CD4-positive, alpha-beta T cell treated with Interleukin-17A for 1 hour (primary cell): ENCODE measurements at places on chromosomes 13 and 19.

DNA sequence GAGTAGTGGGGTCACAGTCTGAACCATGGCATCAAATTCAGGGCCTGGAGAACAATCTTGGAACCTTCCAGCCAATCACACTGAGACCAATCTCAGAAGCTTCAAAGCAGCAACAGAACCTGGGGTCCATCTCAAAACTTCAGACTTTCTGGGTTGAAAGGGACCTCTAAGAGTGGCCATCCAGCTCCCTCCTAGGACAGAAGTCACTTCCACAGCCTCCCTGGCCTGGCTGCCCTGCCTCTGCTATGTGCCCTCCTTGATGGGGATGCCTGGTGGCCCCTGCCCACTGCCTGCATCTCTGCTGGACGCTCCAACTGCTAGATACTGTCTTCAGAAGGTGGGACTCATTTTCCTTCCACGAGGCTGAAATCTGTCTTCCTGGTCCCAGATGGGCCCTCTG lies 1.8 kb downstream of the TLE2 start:
- DNase-seq: no peak

- no peak for DNase-seq
Observed at GRCh38 chr13:30830638-30830965, 75.5 kb upstream of the MEDAG start.

GRCh38 chr13:102900193-102900608 lies 54.4 kb downstream of the ERCC5 start:
- no peak for DNase-seq

DNA sequence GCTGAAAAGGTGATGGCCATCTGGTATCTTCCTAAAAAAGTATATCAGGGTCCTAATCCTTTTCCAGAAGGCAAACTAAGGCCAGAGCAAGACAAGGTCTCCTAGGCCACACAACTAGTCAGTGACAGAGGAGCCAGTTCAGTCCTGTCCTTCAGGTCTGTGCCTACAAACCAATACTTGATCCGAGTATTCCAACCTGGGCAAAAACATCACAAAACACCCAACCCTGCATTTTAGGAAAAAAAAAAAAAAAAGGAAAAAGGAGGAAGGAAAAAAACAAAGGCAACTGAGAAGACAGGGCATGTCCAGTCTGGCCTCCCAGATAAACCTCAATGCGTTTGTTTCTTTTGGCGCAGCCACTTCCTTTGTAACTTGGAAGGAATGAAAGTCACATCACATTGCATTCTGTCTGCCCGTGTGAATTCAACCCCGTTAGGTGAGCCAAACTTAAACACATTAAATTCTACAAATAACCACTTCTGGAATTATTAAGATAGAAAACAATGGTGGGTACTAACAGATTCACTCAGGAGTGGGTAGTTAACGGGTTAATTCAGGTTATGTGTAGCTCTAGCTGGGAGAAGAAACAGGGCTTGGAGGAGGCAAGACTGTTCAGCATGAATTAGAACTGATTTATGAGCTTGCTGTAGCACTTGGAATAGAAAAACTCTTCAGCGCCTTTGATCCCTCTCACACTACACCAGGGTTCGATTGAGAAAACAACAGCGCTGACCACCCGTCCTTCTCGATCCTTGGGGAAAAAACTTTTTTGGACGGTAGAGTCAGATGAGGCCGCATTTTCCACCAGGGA lies 43.0 kb upstream of the HNRNPA1L2 start:
- no peak for DNase-seq

GRCh38 chr19:29143183-29143582 lies 69.8 kb downstream of the UQCRFS1 start:
- no peak for DNase-seq

DNA sequence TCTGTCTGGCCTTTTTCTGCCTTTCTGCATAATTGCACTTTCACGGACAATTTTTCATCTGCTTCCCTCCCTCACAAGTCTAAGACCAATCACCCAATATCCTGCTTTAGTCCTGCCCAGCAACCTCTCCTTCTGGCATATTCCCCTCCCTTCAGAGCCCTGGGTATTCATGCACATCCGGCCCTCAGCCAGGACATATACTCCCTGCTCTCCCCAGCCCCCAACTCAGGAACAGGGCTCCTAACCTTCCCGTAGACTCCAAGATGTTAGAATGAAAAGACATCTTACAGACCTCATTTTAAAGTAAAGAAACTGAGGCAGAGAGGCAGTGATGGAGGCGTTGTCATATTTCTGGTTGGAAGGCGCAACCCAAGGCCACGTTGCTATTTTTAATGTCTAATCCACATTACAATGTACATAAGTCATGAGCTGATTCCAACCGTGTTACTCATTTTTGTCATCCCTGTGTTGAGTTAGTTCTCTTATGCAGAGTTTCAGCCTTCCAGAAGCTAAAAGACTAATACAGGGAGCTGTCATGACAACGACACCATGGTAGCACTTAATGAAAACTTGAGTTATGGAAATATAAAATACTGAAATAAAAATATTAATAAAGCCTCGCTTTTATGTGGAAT lies 209.2 kb downstream of the TSHZ3 start:
- no peak for DNase-seq

- DNase-seq: no peak
Observed at GRCh38 chr13:44108331-44108858, 228.7 kb downstream of the LACC1 start.

DNA sequence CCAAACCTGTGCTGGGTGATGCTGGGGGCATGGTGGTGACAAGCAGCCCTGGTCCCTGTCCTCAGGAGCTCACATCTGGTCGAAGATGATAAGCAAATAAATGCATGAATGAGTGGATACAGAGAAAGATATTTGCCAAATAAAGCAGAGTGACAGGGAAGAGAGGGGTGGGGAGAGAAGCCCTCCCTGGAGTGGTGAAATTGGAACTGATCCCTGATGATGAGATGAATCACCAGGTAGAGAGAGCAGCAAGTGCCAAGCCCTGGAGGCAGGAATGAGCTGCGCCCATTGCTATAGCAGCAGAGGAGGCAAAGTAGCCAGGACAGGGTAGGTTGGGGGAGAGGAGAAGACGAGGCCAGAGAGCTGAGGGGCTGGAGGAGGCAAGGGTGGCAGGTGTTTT lies 13.7 kb downstream of the FXYD5 start:
- no peak for DNase-seq
